ENCODE measurements at places on chromosomes 5 and 9.

DNA sequence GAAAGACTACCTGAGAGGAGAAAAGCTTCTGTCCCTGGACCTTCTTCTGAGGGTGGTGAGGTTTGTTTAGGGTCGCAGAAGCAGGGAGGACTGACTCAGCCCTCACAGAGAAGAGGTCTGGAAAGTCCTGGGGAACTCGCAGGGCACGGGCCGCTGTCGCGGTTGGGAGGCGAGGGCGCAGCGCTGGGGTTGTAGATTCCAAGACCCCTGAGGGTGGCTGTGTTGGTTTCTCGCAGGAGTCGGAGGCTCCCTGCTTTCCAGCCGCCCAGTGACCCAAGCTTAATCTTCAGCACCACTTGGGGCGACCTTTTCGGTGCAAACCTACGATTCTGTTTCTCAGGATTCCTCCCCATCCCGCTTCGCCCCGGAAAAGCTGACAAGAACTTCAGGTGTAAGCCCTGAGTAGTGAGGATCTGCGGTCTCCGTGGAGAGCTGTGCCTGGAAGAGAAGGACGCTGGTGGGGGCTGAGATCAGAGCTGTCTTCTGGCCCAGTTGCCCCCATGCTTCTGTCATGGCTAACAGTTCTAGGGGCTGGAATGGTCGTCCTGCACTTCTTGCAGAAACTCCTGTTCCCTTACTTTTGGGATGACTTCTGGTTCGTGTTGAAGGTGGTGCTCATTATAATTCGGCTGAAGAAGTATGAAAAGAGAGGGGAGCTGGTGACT is 482 bp downstream of the SLC27A6 start:
- no peak for DNase-seq

DNA sequence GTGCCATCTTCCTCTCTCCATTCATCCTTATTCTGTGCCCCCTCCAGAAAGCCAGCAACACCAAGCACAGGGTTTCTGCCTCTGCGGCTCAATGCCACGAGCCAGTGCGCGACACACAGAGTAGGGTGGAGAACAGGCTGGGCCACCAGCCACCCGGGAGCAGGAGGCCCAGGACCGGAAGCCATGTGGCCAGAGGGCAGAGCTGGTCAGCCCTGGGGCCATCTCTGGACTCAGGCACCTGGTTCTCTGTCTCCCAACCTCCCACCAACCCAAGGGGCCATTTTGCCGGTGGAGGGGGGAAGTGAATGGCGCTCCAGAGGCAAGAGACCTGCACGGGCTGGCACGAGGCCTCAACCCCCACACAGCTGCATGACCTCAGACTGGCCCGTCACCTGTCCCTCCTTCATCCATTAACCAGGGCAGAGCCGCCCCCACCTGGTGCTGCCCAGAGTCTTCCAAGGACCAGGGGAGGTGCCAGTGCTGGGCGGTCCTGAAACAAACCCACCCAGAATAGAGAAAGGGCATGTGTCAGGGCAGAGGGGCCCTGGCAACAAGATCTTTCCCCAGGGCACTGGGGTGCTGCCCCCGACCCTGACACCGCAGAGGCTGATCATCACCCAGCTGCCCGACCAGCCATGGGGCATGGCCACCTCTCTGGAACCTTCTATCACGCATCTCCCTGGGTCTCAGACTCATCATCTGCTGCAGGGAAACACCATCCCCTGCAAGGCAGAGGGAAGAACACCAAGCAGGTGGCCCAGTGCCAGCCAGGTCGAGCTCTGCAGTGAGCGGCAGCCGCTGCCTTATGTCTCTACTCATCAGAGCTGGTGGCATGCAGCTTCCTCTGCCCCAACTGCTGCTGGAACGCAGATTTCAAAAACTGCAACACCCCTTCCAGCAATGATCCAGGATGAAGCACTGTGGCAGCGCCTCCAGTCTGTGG is 11.9 kb downstream of the VAV2 start:
- DNase-seq = no peak

DNA sequence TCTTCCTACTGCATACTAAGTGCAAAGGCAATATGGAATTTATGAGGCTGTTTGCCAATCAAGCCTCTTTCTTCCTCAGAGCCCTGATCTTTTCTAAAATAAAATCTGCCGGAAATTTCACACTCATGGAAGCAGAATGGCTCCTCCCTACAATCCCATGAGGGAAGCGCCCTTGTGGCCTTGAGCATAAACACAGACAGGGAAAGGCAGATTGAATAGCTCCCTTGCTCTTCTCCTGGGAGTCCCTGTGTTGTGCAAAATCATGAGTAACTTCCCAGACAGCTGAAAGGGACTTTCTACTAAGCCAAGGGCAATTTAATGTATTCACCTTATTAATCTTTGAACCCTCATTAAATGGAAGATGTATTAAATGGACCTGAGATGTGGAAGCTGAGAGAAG is 226.1 kb upstream of the PIK3R1 start:
- no peak for DNase-seq

- DNase-seq = no peak
These were observed 1466.0 kb upstream of the C9orf72 start for GRCh38 chr9:29039258-29039657.

GRCh38 chr5:74977471-74977870 is 74.9 kb downstream of the GCNT4 start:
- no peak for DNase-seq

DNA sequence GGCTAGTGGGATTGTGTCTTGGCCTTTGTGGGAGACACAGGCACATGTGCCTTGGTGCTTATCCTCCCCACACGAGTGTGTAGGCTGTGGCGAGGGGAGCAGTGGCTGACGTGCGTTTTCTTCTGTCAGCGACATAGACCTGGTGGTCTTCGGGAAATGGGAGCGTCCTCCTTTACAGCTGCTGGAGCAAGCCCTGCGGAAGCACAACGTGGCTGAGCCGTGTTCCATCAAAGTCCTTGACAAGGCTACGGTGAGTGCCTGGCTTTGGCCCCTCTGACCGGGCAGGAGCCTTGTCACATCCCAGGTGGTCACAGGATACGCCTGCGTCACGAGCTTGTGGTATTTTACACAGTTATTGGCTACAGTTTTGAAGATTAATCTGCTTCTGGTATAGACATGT is 26.4 kb downstream of the TENT4A start:
- DNase-seq = no peak

- no peak for DNase-seq
These were observed 25.3 kb downstream of the IRX2 start for GRCh38 chr5:2725980-2726765.

GRCh38 chr9:15738011-15738410 is 185.2 kb downstream of the CCDC171 start:
- DNase-seq = no peak

DNA sequence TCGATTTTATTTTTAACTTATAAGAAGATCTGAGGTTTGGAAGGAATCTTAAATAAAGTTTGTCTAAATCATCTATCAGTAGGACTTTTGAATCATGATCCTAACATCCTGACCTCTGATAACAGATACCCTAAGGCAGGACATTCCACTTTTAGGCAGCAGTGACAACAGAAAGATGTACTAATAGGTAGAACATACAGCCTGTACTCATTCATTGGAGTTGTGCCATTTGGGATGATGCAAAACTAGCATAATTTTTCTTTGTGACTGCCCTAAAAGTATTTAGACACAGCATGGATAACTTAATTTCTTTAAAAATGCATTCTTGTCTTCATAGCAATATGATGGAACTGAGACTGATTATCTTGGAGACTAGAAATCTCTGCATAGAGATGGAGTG is 39.7 kb downstream of the CDC42SE2 start:
- DNase-seq = no peak

DNA sequence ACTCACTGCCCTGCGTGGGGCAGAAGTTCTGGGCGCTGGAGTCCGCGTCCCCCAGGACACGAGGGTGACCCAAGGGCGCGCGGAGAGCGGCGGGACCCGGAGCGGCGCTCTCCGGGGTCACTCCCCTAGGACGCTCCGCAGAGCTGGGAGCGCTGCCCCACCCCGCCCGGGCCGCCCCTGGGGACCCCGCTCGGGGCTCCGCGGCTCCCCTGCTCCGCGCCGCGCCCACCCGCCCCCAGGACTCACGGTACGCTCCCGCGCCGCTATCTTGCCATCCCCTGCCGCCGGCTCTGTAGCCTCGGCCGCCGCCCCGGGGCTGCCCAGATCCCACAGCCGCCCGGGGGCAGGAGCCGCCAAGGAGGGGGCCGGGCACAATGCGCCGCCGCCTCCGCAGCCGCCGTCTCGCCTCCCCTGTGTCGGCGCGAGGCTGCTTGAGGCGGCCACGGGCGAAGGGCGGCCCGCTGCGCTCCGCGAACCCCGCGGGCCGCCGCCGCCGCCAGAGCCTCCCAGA is 303 bp downstream of the LIFR start:
- no peak for DNase-seq

DNA sequence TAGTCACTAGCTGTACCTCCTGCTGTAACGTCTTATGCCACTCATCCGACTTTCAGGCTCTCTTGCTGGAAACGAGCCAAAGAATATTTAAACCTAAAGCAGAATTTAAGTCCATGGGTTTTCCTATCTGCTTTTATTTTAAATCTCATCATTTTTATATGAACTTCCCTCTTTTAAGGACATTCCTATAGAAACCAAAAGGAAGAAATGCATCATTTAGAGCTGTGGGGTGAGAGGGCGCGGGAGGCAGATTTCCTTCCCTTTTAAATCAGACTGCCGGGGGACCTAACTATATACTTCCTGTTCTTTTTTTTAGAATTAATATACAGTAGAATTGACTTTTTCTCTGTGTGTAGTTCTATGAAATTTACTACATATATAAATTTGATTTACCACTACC is 468.8 kb downstream of the BNC2 start:
- DNase-seq = no peak

DNA sequence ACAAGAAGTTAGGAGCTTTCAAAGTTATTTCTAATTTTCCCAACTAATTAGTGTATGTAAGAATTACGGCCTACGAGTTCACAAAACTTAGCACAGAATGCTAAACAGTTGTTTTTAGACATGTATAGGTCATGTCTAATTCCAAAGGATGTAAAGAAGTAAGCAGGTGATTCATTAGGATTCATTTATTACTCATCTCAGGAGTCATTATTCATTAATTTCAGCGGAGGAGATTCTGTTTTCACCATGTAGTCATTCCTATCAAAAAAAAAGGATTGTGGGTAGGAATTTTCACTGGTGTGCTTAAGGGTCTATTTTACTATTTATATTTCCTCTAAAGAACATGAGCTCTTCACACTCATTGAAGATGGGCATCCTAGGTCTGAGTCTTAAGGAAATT is 532.2 kb downstream of the ACTL7B start:
- no peak for DNase-seq

DNA sequence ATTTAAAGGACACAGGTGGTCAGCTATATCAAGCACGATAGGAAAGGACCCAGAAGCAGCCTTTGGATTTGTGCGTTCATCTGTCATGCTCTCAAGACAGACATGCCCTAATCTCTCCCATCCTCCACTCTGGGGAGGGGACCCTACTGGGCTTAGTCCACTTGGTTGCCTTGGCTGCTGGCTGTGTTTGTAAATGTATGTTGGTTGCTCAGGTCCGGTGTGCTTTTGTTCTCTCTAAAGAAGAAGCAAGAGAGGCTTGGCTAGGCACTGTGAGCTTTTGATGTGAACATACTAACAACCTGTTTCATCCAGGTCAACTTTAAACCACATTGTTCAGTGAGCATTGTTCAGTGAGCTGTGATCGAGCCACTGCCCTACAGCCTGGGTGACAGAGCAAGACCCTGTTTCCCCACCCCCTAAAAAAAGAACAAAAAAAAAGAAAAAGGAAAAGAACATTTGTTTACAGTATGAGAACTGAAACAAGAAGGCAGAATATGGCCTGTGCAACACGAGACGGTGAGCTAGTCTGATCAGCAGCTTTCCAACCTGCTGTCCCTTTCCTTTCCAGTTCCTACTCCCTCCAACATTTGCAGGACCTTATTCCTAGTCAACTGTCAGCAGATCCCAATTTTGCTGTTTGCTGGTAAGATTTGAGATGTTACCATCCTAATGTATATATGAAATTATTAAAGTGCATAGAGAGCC is 228.3 kb downstream of the ARHGAP26 start:
- no peak for DNase-seq

GRCh38 chr9:109969573-109970237 is 189.7 kb downstream of the PALM2AKAP2 start:
- no peak for DNase-seq

GRCh38 chr5:88602584-88602983 is 280.4 kb downstream of the MEF2C start:
- no peak for DNase-seq

GRCh38 chr5:153816870-153817269 is 221.8 kb downstream of the FAM114A2 start:
- DNase-seq = no peak

DNA sequence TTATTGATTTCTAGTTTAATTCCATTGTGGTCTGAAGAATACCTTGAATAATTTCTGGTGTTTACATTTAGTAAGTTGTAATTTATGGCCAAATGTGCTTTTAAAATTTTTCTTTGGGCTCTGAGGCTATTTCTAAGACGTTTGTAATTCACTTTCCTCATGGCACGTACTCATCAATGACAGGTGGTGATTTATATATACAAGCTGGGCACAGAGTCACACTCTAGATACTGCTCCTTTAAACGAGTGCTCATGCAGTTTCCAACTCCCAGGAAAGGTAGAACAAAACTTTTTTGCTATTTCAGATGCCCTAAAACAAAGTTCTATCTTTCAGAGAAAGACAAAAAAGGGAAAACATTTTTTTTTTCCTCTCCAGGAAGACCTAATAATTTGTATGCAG is 146.9 kb downstream of the AUH start:
- no peak for DNase-seq

DNA sequence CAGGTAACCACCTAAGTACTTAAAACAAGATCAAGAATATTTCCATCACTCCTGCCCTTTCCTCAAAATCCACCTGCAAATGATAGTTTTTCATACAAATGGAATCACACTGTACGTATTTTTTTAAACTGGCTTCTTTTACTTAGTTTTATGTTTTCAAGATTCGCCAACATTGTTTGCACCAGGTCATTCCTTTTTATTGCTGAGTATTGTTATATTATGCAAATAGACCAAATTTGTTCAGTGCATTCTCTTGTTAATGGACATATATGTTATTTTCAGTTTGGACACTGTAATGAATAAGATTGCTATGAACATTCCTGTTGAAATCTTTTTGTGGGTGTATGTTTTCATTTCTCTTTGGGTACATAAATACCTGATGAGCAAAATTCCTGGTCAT is 8.3 kb upstream of the ANKRD31 start:
- DNase-seq = no peak

- no peak for DNase-seq
These were observed 21.5 kb downstream of the NKD2 start for GRCh38 chr5:1029945-1030625.

- no peak for DNase-seq
These were observed 162.5 kb downstream of the IRX2 start for GRCh38 chr5:2588850-2589501.

DNA sequence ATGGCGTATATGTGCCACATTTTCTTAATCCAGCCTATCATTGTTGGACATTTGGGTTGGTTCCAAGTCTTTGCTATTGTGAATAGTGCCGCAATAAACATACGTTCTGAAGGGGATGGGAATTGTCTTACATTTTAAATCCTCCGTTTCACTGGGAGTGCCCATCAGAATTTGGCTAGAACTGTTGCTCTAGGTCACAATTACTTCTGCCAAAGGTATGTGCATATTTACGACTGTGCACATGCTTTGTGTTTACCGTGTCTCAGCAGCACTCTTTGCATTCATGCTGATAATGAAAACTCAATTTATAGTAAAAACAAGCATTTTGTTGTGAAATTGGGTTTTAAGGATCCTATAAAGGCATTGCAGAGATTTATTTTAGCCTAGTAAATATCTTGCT is 151.9 kb upstream of the ZNF618 start:
- DNase-seq = no peak

GRCh38 chr5:159034083-159034824 is 65.5 kb downstream of the EBF1 start:
- DNase-seq = no peak
